ENCODE measurements at places on chromosomes 3 and 15.
A peak's percentile ranks its signal among the peaks of the same experiment; 100 is the strongest.

DNA sequence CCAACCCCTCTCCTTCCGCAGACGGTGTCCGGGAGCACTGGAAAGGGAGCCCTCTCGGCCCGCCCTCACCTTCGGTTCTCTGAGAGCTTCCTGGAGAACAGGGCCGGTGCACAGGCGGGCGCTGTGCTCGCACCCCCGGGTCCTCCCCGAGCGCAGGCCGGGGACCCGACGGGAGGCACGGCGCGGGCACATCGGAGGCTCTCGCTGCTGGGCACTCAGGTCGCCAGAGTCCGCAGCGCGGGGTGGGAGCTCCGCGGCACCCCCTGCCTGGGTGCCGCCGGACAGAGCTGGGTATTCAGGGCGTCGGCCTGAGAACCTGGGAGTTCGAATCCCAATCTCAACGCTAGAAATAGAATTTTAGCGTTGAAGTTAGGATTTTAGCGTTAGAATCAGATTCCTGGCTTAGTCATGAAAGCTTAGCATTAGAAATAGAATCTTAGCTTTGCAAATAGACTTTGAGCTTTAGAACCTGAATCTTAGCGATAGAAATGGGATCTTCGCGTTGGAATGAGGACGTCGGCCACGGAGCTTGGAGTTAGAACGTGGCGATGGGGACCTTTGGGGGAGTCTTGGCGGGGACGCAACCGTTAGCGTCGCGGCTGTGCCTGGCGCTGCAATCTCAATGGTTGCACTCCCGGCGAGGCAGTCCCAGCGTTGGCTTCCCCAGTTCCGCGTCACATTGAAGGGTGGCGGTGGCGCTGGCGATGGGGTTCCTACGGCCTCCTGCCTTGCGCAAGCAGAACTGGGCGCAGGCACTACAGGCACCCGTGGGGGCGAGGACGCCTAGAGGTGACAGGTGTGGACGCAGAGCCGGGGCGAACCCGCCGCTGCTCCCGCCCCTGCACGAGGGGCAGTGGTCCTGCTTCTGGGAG is 549 bp downstream of the TRH start:
- DNase-seq = no peak

- peak; percentile 47 for DNase-seq
Observed at GRCh38 chr3:52245322-52246263, at the start of gene PPM1M. Gene PPM1M (plus strand): TSS chr3:52245759. CDS start chr3:52245825, 66 bp downstream.

- no peak for DNase-seq
Observed at GRCh38 chr15:41999290-42000285, 21.3 kb downstream of the PLA2G4E start.

- DNase-seq = no peak
Observed at GRCh38 chr3:46091741-46092701, 64.7 kb upstream of the XCR1 start.

DNA sequence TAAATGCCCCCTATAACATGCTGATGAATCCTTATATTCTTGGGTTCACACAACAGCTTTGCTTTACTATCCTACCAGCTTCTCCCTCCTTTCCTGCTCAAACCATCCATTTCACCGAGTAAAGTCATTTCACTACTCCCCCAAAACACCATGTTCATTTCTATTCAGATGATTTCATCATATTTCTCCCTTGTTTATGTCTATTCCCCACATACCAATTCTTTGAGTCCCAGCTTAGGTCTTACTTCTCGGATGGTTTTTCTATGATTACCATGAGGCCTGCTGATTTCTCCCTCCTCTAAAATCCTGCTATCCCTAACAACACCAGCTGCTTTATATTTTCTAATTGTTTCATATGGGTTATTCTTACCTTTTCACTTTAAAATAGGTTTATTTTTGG is 231.4 kb downstream of the TIGIT start:
- no peak for DNase-seq

DNA sequence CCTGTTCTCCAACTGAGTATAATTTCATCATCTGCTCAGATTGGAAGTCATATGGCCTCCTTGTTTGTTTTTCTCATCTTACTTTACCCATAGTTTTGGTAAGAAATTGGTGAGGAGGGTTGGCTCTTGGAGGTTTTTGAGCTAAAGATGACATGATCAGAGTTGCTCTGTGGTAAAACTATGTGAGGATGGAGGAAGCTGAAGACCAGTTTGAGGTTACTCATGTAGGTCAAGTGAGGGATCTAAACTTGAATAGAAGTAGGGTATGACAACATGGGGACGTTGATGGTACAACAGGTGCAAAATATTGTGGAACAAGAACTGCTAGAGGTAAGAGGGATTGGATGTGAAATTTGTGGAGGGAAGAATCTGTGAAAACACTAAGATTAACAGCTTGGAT is 87.7 kb upstream of the NEO1 start:
- DNase-seq = no peak

DNA sequence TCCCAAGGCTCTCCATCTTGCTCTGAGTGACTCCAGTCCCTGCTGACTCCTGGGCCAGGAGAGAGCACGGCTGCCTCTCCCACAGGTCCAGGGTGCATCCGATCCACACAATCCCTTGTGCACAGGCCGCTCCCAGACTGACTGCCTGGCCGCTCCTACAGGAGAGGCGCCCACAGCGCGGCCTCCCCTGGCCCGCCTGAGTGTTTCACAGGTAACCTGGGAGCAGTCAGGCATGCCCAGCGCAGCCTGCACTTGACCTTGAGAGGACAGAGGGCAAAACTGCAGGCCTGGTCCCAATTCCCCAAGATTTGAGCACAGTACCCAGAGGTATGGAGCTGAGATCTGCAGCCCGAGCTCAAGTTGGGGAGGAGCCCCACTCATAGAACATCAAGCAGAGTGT is 490.2 kb downstream of the CNTN6 start:
- no peak for DNase-seq

- no peak for DNase-seq
Observed at GRCh38 chr3:154658000-154658399, 228.0 kb upstream of the GPR149 start.

- DNase-seq = no peak
Observed at GRCh38 chr15:26698555-26698954, 74.3 kb downstream of the GABRB3 start.
